ENCODE measurements at places on chromosomes 7 and 10.

GRCh38 chr10:115022733-115023132 lies 70.4 kb upstream of the ATRNL1 start:
- no peak for DNase-seq

DNA sequence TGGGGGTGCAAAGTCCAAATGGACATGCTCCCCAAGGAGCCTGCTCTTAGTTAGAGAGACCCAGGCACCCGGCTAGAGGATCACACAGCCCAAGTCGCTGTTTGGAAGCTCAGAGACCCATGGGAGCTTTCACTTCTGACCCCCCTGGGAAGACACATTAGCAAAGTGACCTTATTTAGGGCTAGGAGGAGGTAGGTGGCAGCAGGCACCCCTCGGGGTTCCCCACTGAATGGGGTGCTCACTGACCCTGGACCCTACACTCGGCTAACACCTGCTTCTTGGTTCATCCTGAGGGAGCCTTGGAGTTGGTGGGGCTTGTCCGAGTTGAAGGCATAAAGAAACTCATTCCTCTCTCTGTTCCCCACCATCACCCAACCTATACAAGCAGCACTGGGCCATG lies 27.1 kb upstream of the HABP2 start:
- DNase-seq = no peak

DNA sequence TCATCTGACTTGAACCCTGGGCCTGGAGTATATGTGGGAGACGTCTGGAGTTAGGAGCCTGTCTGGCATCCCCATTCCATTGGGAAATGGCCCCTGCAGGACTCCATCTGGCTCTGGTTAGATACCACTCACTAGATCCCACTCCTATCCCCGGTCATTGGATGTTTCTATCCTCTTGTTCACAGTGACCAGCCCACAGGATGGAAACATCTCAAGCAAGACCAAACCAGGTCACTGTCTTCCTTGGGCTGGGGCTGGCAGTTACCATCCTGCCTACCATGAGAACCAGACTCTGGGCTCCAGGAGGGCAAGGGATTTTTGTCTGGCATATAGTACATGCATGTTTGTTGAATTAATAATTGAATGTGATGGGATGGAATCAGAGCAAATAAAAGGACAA lies 415.7 kb downstream of the GRID1 start:
- DNase-seq = no peak

- no peak for DNase-seq
Observed at GRCh38 chr7:143462045-143462444, 15.6 kb upstream of the TAS2R41 start.

DNA sequence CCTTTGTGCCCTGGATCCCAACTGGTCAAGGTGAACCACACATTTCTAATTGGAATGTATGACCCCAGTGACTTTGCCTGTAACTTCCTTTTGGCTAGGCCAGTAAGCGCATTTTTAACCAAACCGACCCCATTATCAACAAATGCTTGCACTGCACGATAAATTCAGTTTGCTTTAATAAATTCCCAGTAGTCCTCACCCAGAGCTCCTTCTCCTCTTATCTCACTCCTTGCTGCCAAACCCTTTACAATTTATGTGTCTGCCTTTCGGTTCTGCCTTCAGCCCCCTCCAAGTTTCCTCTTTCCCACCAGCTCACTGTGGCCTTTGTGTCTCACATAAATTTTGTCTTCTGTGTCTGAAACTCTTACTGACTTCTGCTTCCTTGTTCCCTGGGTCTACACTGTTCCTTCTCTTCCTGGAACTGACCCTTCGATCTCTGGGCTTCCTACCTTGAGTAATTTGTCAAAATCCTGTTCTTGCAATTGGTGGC lies 59.0 kb downstream of the TBXAS1 start:
- DNase-seq = no peak

- DNase-seq = peak; percentile 82
Observed at GRCh38 chr7:19392246-19392645, 247.0 kb upstream of the FERD3L start.

DNA sequence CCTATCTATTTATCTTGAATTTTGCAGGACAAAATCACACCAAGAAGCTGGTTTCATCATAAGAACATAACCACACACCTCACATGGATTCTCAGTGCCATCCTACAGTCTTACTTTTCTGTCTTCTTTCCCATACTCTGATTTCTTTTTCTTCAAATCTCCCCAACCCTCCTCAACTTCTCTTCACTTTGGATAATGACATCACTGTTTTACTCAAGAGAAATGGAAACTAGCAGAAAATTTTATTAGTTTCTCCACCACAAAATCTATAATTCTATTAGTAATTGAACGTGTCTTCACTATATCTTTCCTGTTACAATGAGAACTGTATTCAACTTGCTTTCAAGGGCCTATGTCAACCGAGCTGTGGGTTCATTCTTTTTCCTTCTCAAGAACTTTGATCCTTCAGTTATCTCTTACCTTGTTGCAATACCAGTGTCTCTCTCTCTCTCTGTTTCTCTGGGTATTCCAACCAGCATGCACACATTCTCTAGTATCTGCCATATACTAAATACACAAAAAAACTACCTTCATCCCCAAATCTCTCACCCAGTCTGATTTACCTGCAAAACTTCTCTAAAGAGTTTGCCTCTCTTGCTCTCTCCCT lies 35.4 kb upstream of the FAM3C start:
- no peak for DNase-seq

DNA sequence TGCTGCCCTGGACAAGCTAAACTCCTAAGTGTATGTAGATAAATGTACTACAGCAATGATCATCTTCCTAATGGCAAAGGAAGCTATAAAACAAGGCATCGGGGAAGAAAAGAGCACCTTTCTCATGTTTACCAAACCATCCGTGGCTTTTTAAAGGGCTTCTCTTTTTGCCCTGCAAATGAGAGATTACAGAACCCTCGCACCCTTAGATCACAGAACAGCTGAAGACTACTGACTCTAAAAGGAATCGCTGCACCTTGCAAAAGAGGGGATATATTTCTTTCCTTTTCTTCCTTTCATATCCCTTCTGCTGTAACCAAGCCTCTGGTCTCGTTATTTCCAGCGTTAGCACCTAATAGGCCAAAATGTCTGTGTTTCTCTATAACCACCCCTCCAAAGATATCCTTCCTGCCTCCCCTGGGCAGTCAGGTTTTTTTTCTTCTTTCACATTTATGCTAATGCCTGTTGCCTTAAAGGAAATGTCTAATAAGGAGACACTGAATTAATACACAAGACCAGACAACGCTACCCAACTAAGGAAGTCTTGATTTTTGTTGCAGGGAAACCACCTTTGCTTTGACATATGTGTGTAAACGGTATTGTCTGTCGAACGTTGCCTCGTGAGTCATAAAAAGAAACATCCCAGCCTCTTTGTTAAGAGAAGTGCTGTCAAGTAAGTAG lies 10.5 kb downstream of the ST8SIA6 start:
- no peak for DNase-seq

DNA sequence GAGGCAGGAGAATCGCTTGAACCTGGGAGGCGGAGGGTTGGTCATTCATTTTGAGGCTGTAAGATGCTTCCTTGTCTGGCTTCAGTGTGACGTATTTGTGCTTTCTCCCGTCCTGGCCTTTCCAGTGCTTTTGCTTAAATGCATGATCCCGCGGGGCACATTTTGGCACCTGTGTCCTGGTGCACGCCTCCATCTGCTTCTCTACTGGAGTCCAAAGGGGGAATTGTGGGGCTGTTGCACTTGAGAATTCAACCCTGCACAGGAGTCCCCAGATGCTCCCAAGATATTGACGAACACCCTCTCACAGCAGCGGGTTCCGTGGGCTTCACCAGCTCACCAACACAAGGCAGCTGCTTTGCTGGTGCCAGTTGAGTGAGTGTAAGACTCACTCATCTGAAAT lies 10.3 kb upstream of the LRRC27 start:
- no peak for DNase-seq

DNA sequence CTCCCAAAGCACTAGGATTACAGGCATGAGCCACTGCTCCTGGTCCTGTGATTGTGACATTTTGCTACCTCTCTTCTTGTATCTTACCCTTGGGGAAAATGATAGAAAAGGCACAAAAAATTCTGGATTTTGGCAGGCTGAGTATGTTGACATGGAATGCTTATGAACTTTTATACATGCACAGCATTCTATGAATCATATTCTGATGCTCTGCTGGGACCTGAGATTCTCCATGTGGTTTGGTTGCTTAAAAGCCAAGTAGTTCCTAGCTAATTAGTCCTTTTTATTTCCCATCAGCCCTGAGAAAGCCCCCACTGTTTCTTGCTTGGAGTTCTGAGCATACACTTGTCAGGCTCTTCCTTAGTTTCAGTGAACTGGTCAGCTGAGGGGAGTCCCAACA lies 8.3 kb upstream of the KAZALD1 start:
- DNase-seq = peak; percentile 48

GRCh38 chr10:119028900-119029612 lies 458 bp upstream of the NANOS1 start:
- DNase-seq = peak; percentile 85

DNA sequence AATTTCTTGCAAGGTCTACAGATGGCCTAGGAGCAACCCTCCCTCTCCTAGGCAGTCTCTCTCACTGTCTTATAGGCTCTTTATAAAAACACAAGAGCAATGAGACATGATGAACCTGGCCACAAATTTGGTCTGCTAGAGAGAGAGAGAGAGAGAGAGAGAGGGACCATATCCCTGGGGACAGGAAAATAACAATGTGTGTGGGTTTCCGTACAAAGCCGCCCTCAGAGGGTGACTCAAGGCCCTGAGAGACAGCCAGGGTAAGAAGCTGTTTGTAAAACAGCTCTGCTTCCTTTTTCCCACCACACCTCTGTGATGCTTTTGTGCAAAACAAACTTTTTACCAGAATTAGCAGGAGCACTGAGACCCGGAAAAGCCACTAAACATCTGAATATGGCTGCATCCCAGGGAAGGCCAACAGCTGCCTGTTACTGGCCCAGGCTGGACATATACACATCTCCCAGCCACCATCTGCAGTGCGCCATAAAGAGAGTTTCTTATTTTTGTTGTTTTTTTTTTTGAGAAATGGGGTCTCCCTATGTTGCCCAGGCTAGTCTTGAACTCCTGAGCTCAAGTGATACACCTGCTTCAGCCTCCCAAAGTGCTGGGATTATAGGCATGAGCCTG lies 18.4 kb downstream of the GIMAP5 start:
- peak; percentile 66 for DNase-seq

- DNase-seq = no peak
Observed at GRCh38 chr10:49094646-49095045, 20.7 kb downstream of the VSTM4 start.

DNA sequence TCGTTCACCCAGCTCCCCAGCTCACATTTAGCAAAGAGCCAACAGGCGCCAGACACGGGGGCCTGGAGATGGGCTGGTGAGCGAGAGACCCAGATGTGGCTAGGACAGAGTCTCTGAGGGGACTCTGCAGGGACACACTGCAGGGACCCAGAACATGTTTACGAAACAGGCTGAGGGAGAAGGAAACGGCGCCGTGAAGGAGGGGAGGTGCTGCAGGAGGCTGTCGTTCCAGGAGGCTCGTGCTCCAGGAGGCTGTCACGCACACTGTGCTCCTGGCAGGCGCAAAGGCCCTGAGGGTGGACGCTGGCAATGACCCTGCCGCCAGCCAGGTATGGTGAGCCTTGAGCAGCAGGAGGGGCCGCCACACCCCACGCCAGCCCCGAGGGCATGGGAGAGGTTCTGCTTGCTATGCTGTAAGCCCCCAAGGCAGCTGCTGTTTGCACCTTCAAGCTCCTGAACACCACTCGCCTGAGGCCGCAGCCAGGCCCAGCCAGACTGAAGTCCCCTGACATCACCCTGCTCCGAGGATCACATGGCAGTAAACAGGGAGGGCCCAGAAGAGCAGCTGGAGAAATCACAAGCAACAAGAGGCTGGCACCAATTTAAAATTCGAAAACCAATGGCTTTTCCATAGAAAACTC lies 27.3 kb downstream of the ADAP1 start:
- DNase-seq = no peak

GRCh38 chr7:110590415-110590814 lies 500.5 kb upstream of the LRRN3 start:
- DNase-seq = no peak

DNA sequence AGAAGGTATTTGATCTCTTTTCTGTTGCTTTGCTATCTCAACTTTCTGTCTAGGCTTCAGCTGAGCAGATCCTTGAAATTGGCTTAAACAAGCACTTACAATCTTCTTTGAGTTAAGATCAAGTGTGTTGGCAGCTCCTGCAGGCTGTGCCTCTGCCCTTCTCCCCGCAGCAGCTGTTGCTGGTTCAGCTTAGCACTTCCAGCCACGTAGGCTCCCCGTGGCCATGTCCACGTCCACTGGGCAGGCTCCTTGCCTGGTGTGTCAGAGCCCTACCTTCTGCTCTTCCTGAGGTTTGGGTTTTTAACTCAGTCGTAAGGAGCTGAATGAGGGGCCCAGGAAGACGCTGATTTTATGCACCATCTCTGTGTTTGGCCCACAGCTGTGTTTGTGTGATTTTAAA lies 47.2 kb downstream of the CAMK1D start:
- no peak for DNase-seq

- no peak for DNase-seq
Observed at GRCh38 chr10:514137-514671, 175.3 kb downstream of the DIP2C start.

GRCh38 chr10:22832851-22833250 lies 95.0 kb upstream of the ARMC3 start:
- no peak for DNase-seq

DNA sequence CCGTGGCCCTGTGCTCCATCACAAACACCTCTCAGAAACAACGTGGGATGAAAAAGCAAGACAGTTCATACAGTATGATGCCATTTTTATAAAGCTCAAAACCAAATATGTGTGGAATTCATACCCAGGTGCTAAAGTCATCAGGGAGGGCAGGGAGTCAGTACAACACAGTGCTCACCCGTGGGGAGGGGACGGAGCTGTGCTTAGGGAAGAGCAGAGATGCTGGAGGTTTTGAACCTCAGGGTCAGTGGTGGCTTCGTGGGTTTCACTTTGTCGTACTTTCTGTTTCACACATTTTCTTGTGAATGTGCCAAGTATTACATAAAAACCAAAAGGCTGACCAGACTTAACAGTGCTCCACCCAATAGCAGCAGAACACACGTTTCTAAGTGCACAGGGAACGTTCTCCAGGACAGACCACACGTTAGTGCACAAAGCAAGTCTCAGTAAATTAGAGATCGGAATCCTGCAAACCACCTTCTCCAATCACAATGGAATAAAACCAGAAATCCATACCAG lies 21.2 kb downstream of the ZMIZ2 start:
- DNase-seq = peak; percentile 59

- no peak for DNase-seq
Observed at GRCh38 chr10:90912854-90913479, 7.9 kb downstream of the ANKRD1 start.

DNA sequence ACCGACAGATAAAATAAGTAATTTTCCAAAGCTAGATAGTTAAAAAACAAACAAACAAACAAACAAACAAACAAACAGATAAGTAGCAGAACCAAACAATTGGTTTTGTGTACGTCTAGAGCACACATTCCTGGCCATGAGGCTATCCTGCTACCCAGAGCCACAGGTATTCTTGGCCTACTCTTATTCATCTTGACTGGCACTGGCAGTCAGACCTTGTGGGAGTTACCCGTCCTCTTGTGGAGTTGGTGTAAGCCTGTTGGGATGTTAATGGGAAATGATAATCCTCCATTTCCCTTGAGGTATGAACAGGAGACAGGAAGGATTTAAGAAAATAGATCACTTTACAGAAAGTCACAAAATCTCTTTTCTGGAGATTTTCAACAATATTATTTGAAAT lies 142.4 kb upstream of the MEOX2 start:
- DNase-seq = no peak
